ENCODE measurements at places on chromosomes 12 and 14.

GRCh38 chr12:129886541-129886940 lies 17.3 kb downstream of the TMEM132D start:
- no peak for DNase-seq

- DNase-seq: peak; percentile 57
Measured at GRCh38 chr12:57519796-57520052, 590 bp downstream of the DDIT3 start.

DNA sequence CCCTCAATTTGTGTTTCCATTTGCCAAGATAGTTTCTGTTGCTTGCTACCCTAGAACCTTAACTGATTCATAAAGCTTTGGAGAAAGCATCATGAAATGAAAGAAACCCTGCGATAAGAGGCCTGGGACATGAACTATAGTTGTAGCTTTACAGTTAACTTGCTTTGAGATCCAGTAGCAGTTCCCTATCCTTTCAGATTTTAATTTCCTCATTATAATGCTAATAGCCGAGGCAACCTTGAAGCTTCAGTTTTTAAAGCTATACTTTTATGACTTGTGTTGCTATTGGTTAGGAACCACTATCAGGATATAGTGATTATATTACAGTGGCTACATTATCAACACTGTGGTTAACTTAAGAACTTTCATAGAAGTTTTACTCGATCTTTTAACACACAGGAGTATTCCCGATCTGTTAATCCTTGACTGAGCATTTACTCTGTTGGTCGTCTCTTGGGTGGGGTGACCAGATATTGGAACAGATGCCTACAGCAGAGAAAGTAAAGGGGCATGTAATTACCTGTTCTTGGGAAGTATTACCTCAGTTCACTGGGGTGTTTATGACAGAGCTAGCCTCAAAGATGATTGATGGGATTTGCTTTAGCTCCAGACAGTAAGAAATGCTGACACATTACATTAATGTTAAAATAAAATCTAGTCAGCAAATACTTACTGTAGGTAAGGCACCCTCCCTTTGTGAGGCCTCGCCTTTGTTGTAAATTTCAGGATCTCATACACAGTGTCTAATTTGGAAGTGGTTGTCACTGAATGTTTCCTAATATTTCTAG lies 86.2 kb upstream of the CSRP2 start:
- no peak for DNase-seq

DNA sequence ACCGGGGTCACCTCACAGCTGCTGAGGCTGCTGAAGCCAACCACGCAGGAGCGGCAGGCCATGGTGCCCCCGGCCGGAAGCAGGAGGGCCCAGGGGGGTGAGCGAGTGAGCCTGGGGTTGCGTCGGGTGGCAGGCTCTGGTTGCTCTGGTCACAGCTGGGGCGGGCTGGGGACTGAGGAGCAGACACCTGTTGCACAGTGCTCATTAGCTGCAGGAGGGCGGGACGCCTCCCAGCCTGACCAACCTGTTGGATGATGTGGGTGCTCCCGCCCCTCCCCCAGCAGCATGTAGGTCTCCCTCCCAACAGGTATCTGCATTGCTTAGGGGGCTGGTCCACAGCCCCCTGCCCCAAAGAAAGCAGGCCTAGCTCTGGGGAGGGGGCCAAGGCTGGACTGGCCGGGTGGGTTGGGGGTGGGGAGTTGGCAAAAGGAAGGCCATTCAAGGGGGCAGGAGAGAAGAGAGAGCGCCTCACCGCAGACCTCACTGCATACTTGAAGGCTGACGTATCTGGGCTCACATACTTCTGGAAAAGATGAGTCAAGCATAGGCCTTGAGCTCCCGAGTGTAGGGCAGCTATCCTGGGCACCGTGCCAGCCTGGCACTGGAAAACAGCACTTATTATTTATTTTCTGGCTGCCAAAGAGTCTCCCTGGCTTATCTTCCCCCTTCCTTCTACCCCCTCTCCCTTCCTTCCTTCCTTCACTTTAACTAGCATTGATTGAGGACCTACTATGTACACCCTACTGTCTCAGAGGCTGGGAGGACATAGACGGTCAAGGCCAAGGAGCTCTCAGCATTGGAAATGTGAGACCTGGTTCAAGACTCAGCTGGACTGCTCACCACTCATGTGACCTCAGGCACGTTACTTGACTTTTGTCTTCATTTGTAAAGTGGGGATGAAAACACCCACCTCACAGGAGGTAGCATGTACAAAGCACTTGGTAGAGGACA lies at the start of gene KRT80:
KRT80 (minus strand) TSS at position 174 of the 951 bp plus-strand sequence; CDS start at position 62, 112 bp downstream.
- peak; percentile 99 for DNase-seq

GRCh38 chr14:23530375-23531055 lies 21.1 kb downstream of the ZFHX2 start:
- no peak for DNase-seq

GRCh38 chr12:54014377-54015017 lies 5.7 kb downstream of the HOXC8 start:
- no peak for DNase-seq

DNA sequence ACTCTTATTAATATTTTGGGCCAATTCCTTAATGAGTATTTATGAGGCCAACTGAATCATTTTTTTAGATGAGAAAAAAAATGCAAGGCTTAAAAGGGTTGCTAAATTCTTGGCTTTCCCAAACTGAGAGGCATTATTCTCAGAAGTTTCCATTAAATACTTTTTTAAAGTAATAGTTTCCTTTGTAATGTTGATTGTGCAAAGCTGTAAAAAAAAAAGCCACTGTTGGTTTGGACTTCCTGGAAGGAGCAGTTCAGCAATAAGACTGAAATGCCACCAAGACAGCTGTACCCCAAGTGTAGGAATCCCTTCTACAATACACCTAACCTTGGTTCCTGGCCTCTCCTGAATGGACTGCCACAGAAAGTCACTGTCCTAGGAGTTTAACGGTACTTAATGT lies 231.3 kb downstream of the MON2 start:
- DNase-seq: no peak

- DNase-seq: peak; percentile 22
Measured at GRCh38 chr14:22200977-22201605, 387.9 kb downstream of the DAD1 start.

- peak; percentile 56 for DNase-seq
Measured at GRCh38 chr12:6697584-6698351, 2.8 kb downstream of the PIANP start.

- DNase-seq: no peak
Measured at GRCh38 chr12:76495556-76495955, 64.0 kb downstream of the OSBPL8 start.

DNA sequence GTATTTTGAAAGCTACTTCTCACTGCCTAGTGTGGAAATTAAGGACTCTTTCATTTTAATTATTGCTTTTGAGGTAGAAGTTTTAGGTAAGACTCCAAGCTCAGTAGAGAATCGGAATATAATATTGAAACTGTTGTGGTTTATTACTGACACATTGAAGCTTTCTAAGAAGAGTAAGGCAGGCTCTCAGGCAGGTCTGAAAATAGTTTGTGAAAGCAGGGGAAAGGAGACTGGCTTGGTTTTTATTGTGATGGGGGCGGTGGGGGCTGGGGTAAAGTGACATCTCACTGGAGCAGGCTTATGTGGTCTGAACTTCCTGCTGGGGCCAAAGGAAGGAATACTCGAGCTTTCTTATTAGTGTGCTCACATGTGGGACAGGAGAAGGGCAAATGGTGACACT lies 79.5 kb downstream of the OTOGL start:
- no peak for DNase-seq
